Jurkat, Clone E6-1 (cell line): ENCODE measurements at places on chromosomes 16 and 17.

- DNase-seq: no peak
Measured at GRCh38 chr16:87376660-87377059, 6.9 kb downstream of the FBXO31 start.

DNA sequence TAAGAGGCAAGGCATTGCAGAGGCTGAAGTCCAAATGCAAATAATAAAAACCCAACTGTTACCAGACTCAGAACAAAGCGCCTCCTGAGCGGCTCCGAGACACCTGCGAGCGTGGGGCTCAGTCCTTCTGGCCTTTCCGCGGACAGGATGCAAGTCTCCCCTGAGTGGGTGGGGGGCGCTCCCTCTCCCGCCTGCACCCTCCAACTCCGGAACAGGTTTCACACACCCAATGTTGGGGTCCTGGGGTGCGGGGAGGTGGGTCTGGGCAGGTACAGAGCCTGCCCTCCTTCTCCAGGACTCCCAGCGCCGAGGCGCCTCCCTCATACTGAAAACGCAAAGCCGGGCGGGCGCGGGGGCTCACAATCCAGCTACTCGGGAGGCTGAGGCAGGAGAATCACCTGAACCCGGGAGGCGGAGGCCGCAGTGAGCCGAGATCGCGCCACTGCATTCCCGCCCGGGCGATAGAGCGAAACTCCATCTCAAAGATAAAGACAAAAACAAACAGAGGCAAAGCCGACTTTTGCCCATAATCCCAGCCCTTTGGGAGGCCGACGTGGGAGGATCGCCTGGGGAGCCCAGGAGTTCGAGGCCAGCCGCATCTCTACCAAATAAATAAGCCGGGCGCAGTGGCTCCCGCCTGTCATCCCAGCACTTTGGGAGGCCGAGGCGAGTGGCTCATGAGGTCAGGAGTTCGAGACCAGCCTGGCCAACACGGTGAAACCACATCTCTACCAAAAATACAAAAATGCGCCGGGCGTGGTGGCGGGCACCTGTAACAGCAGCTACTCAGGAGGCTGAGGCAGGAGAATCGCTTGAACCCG lies 893 bp downstream of the GINS2 start:
- DNase-seq: no peak

- no peak for DNase-seq
Measured at GRCh38 chr17:68441070-68441770, 16.1 kb downstream of the WIPI1 start.

- no peak for DNase-seq
Measured at GRCh38 chr17:63681530-63681929, 18.4 kb downstream of the LIMD2 start.

DNA sequence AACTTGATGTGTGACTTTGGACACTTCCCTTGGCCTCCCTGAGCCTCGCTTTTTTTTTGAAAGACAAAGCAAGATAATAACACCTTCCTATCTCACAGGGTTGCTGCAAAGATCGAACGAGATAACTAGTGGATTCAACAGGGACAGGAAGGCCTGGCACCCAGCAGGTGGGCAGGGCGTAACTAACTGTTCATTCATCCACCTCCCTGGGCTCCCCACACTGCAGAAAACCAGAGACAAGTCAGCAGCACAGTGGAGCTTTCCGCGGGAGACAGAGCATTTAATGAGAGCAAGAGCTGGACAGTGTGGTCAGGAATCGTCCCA lies 28.7 kb downstream of the SLC13A5 start:
- no peak for DNase-seq
